Tibial nerve (tissue), 4 donors: ENCODE measurements at places on chromosomes 13 and 19.
A peak's percentile ranks its signal among the peaks of the same experiment; 100 is the strongest.

- DNase-seq: no peak
Measured at GRCh38 chr19:14112051-14112808, 5.3 kb downstream of the PRKACA start.

DNA sequence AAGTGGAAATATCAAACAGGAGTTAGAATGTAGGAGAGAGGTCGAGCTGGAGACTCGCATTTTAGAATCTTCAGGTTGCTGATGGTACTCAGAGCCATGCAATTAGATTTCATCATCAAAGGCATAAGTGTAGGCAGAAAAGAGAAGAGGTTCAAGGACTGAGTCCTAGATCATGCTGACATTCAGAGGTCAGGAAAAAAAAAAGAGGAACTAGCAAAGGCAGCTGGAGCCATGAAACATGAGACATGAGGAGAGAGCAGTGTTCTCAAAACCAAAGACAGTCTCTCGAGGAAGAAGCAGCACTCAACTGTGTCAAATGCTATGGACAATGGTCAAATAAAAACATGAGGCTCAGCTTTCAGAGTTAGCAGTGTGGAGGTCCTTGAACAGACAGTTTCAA lies 12.4 kb upstream of the TPP2 start:
- no peak for DNase-seq

DNA sequence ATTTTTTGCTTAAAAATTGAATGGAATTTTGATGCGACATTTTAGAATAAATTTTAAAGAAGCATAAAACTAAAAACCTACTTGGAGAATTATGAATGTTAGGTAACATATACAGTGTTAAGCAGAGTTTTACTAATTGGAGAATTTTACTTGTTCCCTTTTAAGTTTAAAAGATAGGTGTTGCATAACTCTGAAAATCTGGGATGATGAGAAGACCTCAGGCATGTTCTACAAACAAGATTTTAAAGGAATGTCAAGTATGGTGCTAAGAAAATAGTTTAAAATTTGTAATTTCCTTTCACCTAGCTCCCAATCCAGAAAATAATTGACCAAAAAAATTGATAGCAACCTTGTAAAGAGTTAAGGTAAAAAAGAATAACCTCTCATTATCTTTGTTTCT lies 135.8 kb downstream of the RFC3 start:
- DNase-seq: no peak

DNA sequence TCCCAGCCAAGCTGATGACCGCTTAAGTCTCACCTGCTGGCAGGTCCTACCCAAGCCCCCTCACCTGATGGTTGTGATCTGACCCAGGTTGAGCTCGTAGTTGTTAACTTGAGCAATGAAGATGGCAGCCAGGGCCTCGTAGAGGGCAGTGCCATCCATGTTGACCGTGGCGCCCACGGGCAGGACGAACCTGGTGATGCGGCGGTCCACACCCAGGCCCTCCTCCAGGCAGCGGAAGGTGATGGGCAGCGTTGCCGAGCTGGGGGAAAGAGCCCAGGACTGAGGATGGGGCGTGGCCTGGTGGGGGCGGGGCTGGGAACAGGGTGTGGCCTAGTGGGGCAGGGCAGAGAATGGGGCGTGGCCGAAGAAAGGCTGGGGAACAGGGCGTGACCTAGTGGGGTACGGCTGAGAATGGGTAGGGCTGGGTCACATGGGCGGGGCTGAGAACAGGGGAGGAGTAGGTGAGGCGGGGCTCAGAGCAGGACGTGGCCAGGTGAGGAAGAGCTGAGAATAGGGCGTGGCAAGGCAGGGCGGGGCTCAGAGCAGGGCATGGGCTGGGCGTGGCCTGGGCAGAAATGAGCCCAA lies 12.9 kb downstream of the OR7C2 start:
- DNase-seq: no peak

DNA sequence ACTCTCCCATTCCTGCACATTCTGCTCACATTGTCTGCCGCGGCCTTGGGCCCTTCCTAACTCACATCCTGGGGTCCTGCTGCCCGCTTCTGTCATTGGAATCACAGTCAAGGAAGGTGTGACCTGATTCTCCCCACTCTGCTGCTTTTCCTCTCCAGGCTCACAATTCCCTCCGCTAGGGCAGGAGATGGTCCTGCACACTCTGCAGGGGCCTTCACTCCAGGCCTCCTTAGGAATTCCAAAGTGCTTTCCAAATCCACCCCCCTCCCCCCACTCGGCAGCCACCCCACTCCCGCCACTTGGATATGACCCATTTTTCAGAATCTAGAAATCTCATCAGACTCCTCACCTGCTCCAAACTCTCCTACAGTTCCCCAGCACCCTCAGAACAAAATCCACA lies 3.1 kb upstream of the SLC5A5 start:
- DNase-seq: no peak

DNA sequence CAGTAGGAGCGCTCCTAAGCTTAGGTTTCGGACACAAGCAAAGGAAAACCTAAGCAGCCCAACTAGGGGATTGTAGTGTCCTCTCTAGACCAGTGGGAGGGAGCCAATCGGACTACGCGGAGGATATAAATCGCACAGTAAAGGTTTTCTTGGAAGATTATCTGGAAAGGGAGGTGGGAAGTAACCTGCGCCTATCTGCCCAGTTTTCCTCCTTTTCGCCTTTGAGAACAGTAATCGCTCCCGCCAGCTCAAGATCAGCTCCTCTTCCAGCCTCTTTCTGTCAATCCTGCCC lies 456 bp upstream of the RAB4B start:
- no peak for DNase-seq

DNA sequence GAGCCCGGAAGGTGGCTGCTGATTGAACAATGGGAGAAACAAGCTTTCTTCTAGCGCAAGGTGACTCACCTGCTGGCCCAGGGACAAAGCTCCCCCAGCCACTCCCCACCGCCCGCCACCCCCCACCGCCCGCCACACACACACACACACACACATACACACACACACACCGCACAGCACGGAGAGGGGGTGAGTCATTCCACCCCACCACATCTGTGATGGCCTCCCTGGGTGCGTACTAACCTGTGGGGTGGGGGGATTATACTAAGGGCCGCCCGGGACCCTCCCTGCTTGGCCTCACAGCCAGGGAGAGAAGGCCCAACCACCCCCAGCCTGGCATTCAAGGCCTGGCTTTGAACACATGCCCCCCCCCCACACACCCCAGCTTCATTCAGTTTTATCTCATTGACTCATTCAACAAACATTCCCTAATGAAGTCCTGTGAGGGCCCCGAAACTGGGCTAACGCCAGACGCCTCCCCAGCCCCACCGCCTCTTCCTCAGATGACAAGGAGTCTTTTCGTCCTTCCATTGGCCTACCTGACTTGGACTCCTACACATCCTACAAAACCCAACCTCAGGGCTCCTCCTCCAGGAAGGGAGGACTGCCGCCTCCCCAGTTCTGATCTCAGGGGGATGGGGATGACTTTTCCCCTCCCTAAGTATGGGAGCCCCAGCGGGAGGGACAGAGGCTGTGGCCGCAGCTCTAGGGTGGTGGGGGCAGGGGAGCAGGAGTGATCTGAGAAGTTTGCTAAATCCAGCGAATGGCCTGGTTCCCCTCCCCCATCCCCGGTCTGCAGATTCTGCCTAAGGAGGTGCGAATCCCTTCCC lies 5.8 kb upstream of the ONECUT3 start:
- no peak for DNase-seq

DNA sequence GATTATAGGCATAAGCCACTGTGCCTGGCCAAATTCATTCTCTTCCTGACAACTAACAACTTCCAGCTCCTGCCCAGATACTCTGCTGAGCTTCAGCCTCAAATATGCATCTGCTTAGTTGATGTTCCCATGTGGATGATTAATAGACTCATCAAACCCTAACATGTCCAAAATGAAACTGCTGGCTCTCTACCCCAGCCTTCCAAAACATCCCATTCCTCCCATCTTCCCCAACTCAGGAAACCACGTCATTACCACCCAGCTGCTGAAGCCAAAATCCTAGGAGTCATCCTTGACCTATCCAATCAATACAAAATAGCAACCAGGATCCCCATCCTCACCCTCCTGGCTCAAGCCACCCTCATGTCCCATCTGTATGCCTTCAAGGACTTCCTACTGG lies 20.9 kb downstream of the POU2F2 start:
- DNase-seq: no peak

DNA sequence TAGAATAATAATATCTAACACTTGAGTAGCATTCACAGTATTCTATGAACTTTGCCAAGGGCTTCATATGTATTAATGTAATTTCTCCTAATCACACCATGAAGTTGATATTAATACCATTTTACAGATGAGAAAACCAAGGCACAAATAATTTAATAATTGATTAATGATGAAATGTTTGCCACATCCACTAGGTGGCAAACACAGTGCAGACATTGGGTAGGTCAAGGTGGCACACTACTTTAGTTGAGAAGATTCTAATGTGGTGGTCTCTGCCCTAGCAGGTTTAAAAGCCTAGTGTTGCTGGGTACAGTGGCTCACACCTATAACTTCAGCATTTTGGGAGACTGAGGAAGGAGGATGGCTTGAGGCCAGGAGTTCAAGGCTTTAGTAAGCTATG lies 412.4 kb downstream of the SUCLA2 start:
- no peak for DNase-seq

- no peak for DNase-seq
Measured at GRCh38 chr13:79936368-79937136, 404.4 kb downstream of the SPRY2 start.

GRCh38 chr19:8331263-8331845 lies 10.1 kb downstream of the RPS28 start:
- no peak for DNase-seq

- DNase-seq: no peak
Measured at GRCh38 chr13:32528358-32528757, 10.2 kb downstream of the N4BP2L2 start.

DNA sequence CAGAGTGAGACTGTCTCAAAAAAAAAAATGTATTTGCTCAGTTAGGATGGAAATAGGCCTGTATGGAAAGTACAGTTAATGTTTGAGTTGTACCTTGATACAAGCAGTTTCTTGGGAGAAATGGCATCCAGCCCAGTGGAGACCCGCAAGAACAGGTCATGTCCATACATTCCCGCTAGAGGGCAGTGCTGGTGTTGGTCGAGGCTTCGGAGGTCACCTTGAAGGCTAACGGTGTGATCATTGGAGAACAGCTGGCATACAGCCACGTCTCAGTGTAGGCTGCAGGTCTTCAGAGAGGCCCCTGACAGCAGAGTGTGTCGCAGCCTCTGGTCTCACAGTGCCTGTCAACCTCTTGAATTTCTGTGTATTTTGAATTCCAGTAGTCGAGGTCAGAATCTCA lies 7.5 kb downstream of the ZNF610 start:
- DNase-seq: peak; percentile 21

DNA sequence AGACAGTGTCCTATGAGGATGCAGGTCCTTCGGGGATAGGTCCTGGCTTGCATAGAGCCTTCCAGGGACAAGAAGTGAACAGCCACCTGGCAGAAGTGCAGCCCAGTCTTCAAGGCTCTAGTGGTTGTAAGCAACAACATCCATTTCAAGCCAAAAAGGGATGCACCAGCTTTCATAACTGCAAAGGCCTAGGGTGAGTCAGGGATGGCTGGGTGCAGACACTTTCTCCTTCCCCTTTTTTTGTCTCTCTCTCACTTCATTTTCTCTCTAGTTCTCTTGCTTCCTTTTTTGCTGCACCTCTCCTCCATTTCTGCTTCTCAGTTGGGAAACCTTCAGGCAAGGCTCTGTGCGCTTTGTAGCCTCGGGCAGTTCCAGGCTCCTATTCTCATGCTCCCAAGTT lies 196.2 kb upstream of the ZNF536 start:
- DNase-seq: no peak

DNA sequence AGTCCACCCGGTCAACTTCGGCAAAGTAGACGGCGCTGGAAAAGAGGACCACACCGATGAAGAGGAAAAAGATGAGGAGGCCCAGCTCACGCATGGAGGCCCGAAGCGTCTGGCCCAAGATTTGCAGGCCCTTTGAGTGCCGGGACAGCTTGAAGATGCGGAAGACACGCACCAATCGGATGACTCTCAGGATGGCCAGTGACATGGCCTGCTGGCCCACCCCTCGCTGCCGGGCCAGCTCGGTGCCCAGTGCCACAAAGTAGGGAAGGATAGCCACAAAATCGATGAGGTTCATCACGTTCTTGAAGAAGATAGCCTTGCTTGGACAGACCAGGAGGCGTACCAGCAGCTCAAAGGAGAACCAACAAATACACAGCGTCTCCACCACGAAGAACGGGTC lies 2.1 kb downstream of the KCNA7 start:
- no peak for DNase-seq

DNA sequence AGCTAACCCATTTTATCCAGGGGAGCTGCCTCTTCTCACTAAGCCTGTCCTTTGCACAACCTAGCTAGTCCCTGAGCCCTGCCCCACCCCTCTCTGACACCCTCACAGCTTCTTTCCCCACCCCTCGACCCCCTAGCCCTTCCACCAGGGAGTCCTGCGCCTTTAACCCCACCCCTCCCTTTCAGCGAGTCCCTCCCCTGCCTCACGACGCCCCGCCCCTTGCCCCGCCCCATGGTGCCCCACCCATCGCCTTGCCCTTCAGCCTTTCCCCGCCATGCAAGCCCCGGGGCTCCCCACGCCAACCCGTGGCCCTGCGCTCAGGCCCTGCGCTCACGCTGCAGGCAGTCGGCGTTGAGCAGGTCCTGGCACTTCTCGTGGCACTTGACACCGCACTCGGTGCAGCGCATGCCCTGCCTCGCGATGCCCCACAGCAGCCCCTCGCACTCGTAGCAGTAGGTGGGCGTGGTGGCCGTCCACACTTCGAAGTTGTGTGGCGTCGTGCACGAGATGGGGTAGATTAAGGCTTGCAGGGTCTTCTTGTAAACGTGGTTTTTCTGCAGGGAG lies 40.0 kb downstream of the UNC13A start:
- no peak for DNase-seq

GRCh38 chr13:43731296-43731695 lies 55.5 kb downstream of the ENOX1 start:
- DNase-seq: no peak

- DNase-seq: no peak
Measured at GRCh38 chr19:7307590-7308218, 13.5 kb upstream of the INSR start.

GRCh38 chr13:28129911-28130693 lies 8.2 kb upstream of the PAN3 start:
- DNase-seq: no peak

DNA sequence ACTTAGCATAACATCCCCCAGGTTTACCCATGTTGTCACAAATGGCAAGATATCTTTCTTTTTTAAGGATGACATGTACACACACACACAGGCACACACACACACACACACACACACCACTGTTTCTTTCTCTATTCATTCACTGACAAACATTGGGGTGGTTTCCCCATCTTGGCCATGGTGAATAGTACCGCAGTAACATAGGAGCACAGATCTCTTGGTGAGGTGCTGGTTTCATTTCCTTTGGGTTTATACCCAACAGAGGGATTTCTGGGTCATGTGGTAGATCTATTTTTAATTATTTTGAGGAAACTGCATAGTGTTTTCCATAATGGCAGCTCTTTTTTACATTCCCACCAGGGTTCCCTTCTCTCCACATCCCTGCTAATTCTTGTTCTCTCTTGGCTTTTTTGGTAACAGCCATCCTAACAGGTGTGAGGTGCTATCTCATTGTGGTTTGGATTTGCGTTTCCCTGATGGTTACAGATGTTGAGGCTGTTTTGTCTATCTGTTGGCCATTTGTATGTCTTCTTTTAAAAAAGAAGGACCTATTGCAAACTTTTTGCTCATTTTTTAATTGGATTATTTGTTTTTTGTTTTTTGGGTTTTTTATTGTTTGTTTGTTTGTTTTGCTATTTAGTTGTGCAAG lies 251.7 kb upstream of the IRS2 start:
- no peak for DNase-seq
